GM10248 (cell line): ENCODE measurements at places on chromosomes 11 and 22.

- DNase-seq = no peak
Measured at GRCh38 chr11:84522331-84522730, 1104.8 kb downstream of the DLG2 start.

DNA sequence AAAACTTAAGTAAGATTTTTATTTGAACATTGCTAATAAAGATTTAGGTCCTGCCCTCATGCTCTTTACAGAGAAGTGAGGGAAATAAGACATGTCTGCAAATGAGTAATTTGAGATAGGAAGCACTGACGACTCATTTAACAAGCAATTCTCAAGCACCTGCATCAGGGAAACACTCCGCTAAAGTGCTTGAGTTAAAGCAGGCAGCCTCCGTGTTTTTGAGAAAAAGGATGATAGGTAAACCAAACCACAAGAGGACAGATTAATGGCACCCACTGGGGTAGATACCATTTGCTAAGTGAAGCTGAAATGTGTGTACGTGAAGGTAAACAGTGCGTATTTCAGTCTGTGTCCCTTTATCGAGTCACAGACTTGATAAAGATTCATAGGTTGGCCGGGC, 184.6 kb upstream of the CARD18 start:
- DNase-seq = no peak

DNA sequence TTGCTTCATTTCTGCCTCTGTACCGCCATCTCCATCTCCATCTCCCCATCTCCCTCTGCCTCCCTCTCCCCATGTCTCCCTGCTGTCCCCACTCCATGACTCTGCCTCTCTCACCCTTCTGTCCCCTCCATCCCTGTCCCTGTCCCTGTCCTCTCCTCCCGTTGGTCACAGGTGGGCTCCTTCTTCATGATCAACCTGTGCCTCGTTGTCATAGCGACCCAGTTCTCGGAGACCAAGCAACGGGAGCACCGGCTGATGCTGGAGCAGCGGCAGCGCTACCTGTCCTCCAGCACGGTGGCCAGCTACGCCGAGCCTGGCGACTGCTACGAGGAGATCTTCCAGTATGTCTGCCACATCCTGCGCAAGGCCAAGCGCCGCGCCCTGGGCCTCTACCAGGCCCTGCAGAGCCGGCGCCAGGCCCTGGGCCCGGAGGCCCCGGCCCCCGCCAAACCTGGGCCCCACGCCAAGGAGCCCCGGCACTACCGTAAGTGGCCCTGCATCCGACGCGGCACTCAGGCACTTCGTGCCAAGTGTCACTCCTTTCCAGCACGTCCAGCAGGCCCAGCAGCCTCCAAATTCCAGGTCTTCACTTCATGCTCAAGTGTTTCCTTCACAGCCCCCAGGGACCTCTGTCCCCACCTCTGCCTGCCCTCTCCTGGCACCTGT, 76.0 kb downstream of the CACNA1I start:
- no peak for DNase-seq

- no peak for DNase-seq
Measured at GRCh38 chr11:132202621-132203020, 832.2 kb downstream of the NTM start.

DNA sequence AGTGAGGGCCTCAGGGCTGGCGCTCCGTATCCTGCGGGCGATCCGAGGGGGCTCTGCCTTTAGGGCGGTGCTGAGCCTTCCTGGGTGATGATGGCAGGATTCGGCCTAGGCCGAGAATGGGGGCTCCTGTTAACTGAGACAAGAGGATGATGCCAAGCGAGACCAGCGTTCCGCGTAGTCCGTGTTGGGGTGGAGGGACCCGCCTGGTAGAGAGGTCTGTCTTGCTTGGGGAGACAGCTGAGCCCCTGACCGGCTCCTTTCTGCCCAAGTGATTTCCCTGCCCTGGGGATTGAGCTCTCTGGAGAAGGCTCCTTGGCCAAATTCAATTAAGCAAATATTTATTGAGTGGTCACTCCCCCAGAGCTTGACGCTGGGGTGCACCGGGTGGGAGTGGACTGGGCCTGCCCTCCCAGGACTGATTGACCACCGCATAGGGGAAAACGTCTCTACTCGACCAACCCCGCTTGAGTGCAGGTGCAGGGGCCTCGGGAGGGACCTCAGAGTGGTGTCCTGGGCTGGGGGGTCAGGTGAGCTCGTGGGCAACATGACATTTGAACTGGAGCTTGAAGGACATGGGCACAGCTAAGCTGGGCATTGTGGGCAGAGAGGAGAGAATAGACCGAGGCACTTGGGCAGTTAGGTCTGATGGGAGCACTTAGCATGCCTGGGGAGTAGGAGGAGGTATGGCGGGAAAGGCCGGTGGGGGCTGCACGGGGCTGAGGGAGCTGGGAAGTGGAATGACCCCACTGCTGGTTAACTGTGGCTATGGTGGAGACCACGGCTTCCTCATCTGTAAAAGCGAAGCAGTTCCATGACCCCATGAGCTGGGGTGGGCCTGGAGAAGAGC, 1.1 kb downstream of the GNAZ start:
- DNase-seq = no peak

DNA sequence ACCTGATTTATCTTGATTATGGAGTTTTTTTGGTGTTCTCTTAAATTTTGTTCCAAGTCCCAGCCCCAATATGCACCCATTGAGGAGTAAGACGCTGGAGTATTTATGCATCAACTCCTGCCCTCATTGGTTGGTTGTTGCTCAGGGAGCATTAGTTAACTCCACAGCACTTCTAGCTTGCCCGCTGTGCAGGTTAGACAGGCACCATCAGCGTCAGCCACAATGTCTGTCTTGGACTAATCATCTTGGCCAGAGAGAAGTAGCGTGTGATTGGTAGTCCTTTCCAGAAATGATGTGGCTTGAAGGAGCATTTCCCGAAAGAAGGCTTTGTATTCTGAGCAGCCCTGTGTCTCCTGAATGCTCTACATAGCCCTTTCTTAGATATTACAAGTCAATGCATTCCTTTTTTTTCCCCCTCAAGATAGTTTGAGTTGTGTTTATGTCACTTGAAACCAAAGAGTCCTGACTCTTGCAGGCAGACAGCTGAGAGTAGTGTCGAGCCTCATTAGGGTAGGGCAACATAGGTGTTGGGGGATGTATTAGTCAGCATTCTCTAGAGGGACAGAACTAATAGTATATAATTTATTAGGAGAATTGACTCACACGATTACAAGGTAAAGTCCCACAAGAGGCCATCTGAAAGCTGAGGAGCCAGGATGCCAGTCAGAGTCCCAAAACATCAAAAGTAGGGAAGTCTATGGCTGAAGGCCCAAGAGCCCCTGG, 94.6 kb upstream of the RCN1 start:
- DNase-seq = no peak

- no peak for DNase-seq
Measured at GRCh38 chr22:41261541-41262249, 21.0 kb upstream of the CHADL start.
